Activated CD4-positive, alpha-beta T cell treated with anti-CD3 and anti-CD28 coated beads, Interleukin-2, amount 50 U/mL, for 48 hours (primary cell): ENCODE measurements at places on chromosomes 5 and 9.
A peak's percentile ranks its signal among the peaks of the same experiment; 100 is the strongest.

GRCh38 chr5:149549461-149550267 is 1.6 kb downstream of the CSNK1A1 start:
- peak; percentile 53 for DNase-seq

DNA sequence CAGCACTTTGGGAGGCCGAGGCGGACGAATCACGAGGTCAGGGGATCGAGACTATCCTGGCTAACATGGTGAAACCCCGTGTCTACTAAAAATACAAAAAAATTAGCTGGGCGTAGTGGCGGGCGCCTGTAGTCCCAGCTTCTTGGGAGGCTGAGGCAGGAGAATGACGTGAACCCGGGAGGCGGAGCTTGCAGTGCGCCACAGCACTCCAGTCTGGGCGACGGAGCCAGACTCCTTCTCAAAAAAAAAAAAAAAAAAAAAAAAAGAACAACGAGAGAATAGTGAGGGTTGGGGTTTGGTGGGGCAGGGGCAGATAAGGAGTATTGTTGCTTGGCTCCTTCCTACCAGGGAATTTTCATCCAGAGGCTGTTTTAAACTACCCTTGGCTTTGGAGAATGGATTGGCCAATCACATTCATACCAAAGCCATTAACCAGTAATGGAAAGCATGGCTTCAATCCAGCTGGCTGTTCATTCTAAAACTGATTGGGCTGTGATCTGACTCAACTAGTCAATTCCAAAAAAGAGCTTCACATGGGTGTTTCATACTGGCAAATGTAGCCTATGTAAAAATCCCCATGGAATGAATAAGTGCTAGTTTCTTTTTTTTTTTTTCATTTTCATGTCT is 64.4 kb downstream of the PLCXD3 start:
- DNase-seq, result no peak

- DNase-seq, result no peak
Observed at GRCh38 chr9:87556821-87557220, 59.2 kb downstream of the DAPK1 start.

GRCh38 chr9:37836386-37836785 is 35.8 kb downstream of the DCAF10 start:
- no peak for DNase-seq

DNA sequence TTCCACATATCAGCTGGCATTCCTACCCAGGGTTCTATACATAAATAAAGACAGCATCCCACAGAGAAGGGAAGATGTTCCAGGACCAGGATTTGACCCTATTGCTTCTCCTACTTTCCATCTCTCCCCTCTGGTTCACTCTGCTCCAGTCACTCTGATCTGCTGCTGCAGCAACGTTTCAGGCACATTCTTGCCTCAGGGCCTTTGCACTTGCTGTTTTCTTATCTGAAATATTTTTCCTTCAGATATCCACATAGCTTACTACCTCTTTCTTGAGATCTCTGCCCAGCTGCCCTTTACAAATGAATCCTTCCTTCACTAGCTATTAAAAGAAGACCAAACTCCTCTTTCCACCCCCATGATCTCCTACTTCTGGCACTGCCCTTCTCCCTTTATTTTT is 204.5 kb downstream of the SPOCK1 start:
- no peak for DNase-seq
